ENCODE measurements at places on chromosomes 3 and 15.
A peak's percentile ranks its signal among the peaks of the same experiment; 100 is the strongest.

- peak; percentile 8 for DNase-seq
Observed at GRCh38 chr3:181009225-181009624, 19.7 kb upstream of the DNAJC19 start.

GRCh38 chr15:64070965-64071851 is 22.4 kb downstream of the CIAO2A start:
- no peak for DNase-seq

GRCh38 chr3:55402886-55403609 is 84.1 kb downstream of the WNT5A start:
- DNase-seq = no peak

GRCh38 chr3:72004749-72005292 is 219.9 kb upstream of the PROK2 start:
- DNase-seq = no peak

- no peak for DNase-seq
Observed at GRCh38 chr3:150531775-150532174, 14.5 kb downstream of the SERP1 start.

DNA sequence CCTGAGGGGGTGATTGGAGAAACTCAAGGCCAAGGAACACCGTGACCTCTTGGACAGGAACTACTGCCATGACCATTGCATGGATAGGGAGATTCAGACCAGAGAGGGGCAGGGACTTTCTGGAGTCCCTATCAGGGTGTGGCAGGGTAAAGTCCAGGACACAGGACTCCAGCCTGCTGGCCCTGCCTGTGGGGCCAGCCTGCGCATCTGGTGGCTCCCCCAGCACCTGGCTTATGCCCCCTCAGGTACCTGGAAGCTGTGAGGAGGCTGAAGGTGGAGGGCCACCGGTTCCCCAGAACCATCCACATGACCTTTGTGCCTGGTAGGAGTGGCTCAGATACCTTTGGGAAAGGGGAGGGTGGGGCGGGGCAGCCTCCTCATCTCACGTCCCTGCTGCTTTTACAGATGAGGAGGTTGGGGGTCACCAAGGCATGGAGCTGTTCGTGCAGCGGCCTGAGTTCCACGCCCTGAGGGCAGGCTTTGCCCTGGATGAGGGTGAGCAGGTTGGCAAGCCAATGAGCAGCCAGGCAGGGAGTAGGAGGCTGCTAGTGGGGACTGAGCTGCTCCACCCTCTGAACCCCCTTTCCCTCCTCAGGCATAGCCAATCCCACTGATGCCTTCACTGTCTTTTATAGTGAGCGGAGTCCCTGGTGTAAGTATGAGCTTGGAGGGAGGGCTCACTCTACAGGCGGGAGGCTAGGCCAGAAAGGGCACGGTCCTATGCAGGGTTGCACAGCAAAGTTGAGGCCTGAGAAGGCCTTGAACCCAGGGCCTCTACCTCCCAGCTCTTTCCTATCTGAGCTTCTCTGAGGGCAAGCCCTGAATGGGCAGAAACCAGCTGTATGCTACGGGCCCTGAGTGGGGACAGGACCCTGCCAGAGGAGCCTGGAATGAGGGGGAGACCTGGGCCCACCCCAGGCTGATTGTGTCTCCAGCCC is 2.9 kb downstream of the ACY1 start:
- DNase-seq = no peak

- DNase-seq = no peak
Observed at GRCh38 chr3:108065096-108065495, 25.7 kb downstream of the CD47 start.

GRCh38 chr15:41501191-41501917 is 7.7 kb downstream of the ITPKA start:
- DNase-seq = no peak

DNA sequence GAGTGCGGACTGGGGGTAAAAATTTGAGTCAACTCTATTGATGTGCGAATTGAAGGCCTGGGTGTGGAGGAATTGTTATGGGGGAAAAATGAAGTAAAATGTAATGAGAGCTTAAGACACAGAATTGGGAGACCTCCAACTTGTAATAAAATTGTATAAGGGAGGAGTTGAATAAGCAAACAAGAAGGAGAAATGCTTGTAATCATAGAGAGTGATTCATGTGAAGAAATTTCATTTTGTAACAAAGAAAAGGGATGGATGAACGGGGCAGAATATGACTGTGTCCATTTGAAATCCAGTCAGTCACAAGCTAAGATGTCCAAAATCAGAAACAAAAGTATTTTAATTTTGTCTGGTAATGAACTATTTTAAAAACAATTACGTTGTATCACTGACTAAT is 552.3 kb downstream of the NAALADL2 start:
- no peak for DNase-seq

- no peak for DNase-seq
Observed at GRCh38 chr3:150307311-150308036, 100.6 kb upstream of the TSC22D2 start.

GRCh38 chr15:79933231-79933630 is 36.4 kb upstream of the MTHFS start:
- no peak for DNase-seq

- no peak for DNase-seq
Observed at GRCh38 chr15:40229956-40230355, 8.9 kb upstream of the PAK6 start.

DNA sequence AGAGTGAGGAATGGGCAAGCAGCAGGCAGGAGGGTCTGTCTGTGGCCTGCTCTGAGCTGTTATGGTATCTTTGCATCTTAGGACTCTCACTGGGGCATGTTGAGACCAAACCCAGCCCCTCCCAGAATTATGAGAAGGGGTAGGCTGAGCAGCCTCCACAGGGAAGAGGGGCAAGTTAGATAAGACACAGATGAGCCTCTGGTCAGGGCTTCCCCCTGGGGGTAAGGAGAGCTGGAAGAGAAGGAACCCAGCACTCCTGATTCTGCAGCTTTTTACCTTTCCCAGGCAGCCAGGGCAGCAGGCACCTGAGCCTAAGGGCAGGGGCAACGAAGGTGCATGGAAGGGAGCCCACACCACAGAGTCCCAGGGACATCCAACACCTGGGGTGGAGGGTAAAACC is 19.3 kb downstream of the DUOX1 start:
- DNase-seq = no peak

DNA sequence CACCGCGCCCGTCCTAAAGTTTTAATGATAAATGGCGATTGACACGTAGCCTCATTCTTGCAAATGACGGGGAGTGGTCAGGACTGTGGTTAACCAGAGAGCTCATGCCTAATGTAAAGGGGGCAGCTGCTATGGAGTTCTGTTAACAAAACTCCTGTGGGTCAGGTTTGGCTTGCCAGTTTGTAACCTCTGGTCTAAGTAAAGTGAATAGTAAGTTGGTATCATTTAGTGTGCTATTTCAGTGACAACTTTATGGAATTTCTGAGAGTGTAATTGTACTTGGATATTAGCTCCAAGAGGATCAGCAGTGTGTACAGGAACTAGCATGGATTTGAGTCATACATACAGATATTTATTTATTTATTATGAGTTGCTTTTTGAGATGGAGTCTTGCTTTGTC is 87.9 kb downstream of the RGMA start:
- DNase-seq = no peak

- DNase-seq = no peak
Observed at GRCh38 chr3:74041068-74041675, 416.4 kb upstream of the PDZRN3 start.

DNA sequence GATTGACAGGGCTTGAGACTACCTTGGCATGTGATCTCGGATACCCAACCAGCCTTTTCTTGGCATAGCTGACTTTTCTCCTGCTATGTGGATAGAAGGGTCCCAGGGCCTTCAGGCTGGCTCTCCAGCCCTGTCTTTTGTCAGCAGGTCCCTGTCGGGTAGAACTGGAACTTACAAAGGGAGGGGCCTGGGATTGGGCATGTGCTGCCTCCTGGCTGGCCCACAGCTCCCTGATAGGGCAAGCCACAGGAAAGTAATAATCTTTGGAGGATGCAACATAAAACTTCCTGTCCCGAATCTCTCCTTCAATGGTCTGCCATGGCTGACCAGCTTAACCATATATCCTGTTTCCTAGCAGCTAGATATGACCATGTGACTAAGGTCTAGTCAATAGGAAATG is 89.1 kb downstream of the ABHD5 start:
- no peak for DNase-seq

DNA sequence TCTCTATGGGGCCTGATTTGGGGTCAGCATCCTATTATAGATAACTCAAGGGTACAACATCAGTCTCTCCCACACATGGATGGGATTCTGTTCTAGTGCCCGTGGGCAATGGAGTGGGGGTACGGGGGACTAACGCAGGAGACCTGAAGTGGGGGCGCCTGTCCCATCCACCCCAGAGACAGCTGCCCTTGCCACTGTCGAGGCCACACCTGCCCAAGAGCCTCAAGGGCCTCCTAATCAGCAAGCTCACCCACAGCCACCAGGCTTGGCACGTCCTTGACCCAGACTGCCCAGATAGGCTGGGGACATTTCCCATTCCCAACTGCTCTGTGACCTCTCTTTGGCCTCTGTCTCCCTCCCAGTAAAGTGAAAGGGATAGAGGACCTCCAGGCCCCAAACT is 8.5 kb upstream of the ISLR2 start:
- DNase-seq = no peak

DNA sequence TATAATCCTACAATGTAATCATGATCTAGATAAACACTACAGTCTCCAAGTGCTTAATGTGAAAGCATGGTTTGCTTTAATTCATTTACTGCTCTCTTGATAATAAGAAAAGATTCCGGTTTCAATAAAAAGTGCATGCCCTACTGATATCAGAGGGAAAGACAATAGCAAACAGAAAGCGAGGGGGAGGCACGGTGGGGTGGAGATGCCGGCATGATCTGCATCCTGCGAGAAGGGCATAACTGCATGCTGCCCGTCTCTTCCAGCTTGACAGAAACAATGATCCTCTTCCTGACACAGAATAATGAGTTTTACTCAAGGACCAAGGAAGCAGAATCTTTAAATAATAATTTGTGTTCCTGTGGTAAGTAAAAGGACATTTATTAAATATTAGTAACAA is 51.7 kb downstream of the GOLIM4 start:
- DNase-seq = no peak

- peak; percentile 72 for DNase-seq
Observed at GRCh38 chr15:92797168-92798052, 102.7 kb upstream of the CHD2 start.

GRCh38 chr3:73786321-73786807 is 161.6 kb upstream of the PDZRN3 start:
- DNase-seq = no peak

DNA sequence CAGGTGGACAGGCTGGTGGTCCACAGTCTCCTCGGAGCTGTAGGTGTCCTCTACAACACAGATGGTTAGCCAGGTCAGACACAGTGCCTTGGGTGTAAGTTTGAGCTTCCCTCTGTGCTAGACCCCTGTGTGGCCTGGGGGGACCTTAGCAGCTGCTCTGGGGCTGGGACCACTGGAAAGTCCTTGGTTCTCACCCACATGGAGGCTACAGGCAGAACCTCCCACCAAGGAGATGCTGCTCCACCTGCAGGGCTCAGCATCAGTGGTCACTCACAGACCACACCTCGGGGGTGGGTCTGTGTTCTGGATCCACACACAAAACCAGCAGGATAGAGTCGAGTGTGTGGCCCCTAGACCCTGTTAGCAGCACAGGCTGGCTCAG is 8.4 kb downstream of the RASL12 start:
- DNase-seq = no peak

- DNase-seq = no peak
Observed at GRCh38 chr3:101084404-101084803, 91.2 kb upstream of the ABI3BP start.

DNA sequence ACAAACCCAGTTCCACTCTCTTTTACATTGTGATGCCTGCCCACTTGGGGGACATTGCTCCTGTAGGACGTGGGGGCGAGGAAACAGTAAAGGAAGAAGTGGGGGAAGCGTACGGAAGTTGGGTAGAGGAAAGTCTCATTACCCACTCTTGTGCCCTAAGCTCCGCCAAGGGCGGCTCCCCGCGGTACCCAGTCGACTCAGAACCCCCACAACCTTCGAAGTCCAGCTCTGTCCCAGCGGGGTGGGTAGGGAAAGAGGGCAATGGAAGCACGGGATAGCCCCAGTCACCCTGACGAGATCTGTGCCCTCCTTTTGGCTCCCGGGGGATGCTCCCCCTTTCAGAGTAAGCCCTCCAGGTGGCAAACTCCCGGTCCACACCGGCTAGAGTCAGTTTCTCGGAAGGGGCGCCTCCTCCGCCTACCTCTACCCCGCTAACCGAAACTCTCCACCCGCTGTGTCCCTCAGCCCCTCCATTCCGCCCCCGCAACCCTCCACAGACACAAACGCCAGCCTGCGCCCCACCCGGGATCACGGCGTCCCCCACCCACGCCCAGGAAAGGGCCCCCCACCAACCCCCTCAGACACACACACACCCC is 527 bp downstream of the CSNK1G1 start:
- DNase-seq = no peak

- no peak for DNase-seq
Observed at GRCh38 chr3:170383567-170383966, 26.1 kb downstream of the SKIL start.

- peak; percentile 68 for DNase-seq
Observed at GRCh38 chr15:52256366-52256765, 39.2 kb downstream of the MYO5C start.

DNA sequence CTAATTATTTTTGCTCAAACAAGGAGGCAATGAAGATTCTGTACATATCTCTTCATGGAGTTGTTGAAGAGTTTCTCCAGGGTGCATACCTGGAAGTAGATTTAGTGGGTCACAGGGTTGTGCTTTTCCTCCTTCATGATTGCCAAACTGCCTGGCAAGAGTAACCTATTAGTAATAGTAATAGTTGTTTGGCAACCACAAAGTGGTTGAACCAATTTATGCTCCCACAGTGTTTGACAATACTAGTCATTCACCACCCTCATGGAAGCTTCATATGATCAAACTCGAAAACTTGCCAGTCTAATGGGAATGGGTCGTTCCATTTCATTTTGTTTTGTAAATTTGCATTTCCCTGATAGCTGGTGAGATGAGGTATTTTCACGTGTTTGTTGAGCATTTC is 57.8 kb downstream of the TLE3 start:
- no peak for DNase-seq

DNA sequence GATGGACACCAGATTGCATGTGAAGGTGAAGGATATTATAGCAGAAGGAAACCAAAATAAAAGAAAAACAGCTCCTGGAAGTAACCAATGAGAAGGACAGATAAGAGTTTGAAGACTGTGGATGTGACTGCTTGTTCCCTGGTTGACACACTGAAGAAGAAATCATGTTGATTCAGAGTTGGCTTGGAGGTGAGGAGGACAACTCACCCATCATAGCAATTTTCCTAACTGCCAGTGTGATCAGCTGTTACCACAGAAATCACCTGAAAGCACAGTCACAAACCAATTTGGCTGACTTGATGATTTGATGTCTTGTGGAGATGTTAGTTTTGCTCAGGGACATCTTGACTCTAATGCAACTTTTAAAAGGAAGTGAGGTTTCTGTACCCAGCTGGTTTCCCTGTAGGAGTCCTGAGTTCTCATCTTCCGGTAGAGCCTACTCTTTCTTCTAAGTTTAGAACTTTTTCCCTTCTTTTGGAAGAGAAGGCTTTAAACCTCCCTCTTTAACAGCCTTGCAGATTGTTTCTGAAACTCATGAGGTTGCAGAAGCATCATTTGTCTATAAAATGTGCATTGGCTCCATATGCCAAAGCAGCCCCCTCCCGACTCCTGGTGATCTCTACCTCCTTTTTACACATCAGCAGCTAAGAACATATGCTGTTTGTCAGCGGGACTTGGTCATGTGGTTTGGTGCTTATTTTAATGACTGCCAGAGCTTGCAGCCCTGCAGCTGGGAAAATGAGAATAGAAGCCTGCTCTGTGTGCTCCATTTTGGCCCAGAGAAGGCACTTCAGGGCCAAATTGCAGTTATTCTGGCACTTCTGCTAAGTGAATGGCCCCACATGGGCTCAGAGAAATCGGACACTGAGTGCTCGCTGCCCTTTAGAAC is 10.3 kb downstream of the ATG7 start:
- no peak for DNase-seq

- DNase-seq = no peak
Observed at GRCh38 chr3:34957677-34958076, 681.6 kb upstream of the ARPP21 start.

Data from activated CD4-positive, alpha-beta T cell treated with anti-CD3 and anti-CD28 coated beads, Interleukin-2, amount 50 U/mL, for 24 hours (primary cell).